ENCODE measurements at places on chromosomes 2 and 18.

DNA sequence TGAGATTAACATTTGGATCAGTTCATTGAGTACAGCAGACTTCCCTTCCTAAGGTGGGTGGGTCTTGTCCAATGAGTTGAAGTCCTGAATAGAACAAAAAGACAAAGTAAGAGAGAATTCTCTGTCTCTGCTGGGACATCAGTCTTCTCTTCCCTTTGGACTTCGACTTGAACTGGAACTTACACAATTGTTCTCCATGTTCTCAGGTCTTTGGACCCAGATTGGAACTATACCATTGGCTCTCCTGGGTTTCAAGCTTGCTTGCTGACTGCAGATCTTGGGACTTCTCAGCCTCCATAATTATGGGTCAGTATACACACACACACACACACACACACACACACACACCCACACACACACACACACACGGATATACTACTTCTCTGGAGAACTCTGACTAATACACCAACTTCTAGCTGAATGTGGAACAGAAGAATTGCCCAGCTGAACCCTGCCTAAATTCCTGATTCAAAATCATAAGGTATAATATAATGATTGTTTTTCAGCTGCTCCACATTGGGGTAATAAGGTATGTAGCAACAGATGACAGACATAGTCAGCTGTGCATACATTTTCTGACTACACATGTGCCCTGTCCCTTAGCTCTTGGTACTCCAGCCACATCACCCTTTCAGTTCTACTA lies 214.0 kb downstream of the TGIF1 start:
- DNase-seq, result no peak

DNA sequence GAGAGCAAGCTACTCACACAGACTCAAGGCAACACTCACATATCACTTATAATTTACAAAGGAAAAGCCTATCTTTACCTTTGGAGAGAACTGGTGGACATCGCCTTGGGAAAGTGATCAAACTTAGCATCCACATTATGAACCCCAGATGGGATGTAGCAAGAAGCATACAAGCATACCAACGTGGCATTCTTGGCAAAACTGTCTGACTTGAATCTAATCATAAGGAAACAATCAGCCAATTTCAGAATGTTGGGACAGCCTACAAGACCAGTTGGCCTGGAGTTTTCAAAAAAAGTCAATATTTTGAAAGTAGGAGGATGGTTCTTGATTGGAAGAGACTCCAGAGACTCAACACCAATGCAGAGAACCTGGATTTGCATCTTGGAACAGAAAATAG lies 79.1 kb upstream of the PMAIP1 start:
- no peak for DNase-seq

DNA sequence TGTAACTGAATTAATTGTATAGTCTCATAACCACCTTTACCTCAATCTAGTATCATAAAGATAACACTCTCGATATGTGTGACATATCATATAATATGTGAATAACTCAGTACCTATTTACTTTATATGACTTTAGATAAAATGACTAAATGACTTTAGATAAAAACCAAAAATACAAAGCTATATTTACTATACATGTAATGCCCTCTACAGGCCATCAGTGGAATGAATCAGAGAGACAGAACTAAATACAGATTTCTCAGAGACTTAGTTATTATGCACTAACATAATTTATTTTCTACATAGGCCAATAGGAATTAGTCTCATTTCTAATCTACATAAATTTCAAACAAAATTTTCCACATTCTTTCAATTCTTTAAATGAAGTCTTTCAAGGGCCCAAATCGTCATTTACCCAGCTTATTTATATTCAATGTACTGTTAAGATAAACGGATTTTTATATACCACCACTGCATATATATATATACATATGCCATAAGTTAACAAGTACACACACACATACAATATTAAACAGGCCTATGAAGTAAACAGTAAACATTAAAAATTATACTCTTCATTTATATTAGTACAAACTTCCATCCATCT lies 219.9 kb downstream of the EXOC6B start:
- peak; percentile 24 for DNase-seq

DNA sequence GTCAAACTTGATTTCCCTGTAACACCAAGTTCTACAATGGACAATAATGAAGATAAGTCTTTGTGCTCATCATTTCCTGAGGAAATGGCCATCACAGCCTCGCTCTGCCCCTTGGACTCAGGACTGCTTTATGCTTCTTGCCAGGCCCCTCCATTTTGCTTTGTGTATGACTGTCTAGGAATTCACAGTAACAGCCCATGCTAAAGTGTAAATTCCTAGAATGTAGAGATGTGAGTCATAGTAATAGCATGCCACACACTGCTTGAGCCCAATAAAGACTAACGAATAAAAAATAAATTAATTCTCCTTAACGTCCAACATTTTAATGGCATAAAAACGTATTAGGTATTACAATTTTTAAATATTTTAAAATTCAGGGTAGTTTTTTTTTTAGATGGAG lies 226.5 kb downstream of the PID1 start:
- no peak for DNase-seq

GRCh38 chr2:226874749-226875148 lies 38.9 kb downstream of the RHBDD1 start:
- DNase-seq, result no peak

DNA sequence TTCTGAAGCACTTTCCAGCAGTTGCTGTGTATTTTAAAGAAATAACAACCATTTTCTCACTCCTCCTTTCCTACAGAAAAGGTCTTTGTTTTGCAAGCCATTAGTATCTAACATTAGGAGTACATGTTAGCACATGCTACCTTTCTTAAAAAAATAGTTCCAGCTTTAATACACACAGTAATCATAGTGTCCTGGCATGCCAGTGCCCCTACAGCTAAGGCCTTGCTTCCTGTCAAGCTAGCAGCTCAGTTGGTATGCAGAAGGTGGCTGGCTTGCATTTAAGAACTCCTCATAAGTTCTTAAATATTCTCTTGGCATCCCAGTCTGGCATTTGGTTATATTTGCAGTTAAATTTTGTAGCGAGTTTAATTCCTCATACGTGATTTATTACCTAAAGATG lies 141.3 kb upstream of the IL1R2 start:
- no peak for DNase-seq

DNA sequence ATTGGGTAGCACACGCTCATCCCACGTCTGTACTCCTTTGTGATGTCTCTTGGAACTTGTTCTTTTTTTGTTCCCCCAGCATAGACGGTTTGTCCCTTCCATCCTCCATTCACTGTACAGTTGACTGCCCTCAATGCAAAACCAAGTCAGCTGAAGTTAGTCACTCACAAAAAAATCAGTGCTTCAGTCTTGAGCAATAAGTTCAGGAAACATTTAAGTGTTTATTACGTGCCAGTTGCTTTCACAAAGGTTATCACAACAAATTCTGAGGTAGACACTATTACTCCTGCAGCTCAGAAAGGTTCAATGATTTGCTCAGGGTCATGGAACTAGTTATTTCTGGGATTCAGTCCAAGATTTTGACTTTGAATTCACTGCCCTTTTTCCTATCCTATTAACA lies 102.2 kb downstream of the PDE1A start:
- no peak for DNase-seq

DNA sequence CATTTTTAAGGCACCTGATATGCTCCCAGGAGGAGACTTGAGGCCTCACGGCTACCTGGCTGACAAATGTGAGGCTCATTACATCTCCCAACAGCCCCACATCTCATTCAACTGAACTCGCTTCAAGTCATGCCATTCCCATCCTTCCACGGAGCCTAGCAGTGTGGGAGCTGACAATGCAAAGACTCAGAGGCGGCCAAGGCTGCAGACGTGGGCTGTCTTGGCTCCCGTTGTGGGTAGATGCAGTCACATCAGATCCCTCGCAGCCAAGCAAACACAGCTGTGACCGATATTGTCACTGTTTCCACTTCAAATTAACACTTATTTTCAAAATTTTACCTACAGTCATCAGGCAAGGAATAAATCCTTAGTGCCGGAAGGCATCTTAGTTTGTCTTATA lies 64.0 kb upstream of the TRIB2 start:
- no peak for DNase-seq

DNA sequence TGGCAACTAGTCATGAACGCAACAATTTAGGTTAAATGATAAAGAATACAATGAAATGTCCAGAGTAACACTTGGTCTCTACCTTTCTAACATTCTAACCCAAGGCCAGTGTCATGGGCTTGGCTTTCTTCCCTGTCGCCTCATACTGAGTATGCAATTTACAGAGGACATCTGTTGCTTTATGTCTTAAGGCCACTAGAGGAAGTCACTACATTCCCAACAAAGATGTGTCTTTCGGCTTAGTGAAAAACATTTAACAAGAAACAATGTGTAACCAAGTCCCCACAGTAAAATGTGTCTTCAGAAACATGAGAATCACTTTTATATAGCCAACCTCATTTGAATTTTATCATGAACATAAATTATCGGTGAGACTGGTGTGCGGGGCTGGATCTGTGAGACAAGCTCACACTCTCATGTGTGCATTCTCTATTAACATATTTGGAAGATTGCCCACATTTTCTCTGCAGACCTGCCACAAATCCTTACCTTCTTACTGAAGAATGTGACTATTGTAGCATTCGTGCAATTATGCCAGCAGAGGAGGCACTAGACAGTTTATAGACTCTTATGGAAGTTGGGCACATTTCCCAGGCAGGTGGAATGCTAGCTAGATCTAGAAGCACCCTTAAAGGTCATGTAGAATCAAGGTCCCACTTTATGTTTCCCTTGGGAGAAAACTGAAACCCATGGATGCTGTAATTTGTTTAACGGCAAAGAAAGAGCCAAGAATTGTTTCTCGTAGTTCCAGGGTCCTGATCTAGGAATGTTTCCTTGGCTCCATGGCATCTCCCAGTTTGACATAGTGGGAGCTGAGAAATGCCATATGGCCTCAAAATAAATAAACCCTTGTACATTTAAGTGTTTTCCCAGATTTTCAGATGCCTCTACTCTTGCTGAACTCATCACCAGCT lies 101.8 kb downstream of the CD226 start:
- DNase-seq, result no peak

DNA sequence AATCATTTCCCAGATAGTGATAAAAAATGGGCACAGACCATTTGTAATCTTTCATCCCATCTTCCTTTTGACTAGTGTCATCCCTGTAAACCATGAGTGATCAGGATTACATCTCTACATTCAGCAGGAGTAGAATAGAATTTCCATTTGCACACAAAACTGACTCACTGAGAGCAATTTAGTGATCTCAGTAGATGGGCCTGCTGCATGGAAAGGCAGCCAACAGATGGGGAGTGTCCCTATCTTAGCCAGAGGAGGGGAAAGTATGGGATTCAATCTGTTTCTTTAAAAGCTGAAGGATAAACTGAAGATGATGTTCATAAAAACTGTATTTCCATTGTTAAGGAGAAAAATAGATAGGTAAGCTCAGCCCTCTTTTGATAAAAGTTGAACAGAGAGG lies 441.7 kb downstream of the ZNF521 start:
- DNase-seq, result no peak

DNA sequence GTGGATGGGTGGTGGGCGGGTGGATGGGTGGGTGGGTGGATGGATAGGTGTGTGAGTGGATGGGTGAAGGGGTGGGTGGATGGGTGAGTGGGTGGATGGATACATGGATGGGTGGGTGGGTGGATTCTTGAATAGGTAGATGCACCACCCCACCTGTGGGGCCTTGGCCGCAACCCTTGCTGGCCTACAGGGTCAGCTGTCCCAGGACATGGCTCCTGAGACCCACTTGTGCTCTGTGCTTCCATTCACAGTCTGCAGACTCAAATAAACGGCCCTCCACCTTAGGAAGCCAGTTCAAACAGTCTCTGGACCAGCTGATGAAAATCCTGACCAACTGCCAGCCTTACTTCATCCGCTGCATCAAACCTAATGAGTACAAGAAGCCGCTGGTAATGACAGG lies 54.4 kb downstream of the MYO7B start:
- no peak for DNase-seq

DNA sequence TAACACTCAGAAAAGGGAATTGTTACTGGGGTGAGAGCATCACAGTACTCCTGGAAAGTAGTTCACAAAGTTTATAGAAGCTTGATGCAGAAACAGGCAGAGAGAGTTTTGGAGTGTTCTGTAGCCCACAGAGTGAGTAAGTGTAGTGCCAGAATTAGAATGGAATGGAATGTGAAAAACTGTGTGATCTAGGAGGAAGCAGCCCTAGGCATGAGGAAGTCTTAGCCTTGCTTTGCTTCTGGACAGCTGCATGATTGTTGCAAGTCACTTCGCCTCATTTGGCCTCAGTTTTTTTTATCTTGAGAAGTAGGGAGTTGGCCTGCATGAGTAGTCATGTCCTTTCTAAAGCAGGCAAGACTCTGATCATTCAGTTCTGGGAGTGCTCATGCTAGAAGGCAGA lies 10.9 kb downstream of the SERPINB12 start:
- no peak for DNase-seq

- peak; percentile 47 for DNase-seq
These were observed 78.4 kb downstream of the NAPG start for GRCh38 chr18:10604182-10604581.

GRCh38 chr2:231256494-231256893 lies 58.1 kb downstream of the ARMC9 start:
- no peak for DNase-seq

DNA sequence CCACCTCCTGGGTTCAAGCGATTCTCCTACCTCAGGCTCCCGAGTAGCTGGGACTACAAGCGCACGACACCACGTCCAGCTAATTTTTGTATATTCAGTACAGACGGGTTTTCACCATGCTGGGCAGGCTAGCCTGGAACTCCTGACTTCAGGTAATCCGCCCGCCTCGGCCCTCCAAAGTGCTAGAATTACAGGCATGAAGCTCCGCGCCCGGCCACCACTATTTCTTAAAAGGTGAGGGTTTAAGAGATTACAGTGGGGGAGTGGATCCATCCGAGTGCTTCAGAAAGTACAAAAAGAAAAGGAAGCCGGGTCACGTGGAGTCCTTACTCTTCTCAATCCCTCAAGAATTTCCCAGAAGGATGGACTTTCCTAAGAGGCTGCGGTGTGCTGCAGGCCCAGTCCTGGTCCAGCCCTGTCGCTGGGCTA lies 146.9 kb downstream of the ANKRD44 start:
- no peak for DNase-seq

- DNase-seq, result no peak
These were observed 163.5 kb downstream of the ZEB2 start for GRCh38 chr2:144356402-144356801.

DNA sequence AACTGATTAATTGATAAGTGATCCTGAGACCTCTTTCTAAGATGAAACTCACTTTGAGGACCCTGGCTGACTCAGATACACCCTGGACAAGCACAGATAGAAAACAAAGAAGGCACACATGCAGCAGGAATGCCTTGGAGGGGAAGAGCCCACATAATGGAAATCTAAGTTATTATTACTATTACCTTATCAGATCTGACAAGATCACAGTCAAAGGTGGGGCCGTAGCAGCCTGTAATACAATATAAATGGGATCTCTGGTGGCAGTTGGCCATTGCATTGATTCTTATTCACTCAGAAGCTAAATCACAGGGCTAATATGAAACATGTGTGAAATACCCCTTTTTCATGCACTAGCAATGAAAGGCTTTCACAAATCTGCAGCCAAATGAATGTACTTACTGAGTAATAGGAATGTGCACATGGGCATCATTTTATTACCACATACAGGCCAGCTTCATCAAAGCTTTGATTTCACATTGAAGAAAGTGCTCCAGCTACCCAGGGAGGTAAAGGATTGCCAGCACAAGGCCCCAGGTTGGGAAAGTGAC lies 84.0 kb downstream of the ZBTB7C start:
- DNase-seq, result no peak

GRCh38 chr2:64859312-64860212 lies 129.6 kb upstream of the SLC1A4 start:
- DNase-seq, result peak; percentile 89

- no peak for DNase-seq
These were observed 26.7 kb downstream of the AGPS start for GRCh38 chr2:177419274-177419673.
